Lower lobe of right lung (tissue), 2 donors: ENCODE measurements at places on chromosomes 6 and 20. TPM values are rescaled to one million over a fixed set of nuclear protein-coding genes. Genes with fewer than 3 reads are reported as not detected.

MYLK4 gene
- 0.56 TPM for total RNA-seq

BMP2 gene
- total RNA-seq = 12.4 TPM

ZKSCAN4 gene
- total RNA-seq = 6.2 TPM

C6orf163 gene
- 4.2 TPM for total RNA-seq

SLC16A10 gene
- total RNA-seq = 11.9 TPM

CALHM4 gene
- total RNA-seq = not detected

DEFB110 gene
- total RNA-seq = not detected

CBLN4 gene
- 1.2 TPM for total RNA-seq

SLC12A5 gene
- 1.2 TPM for total RNA-seq

NKAIN2 gene
- total RNA-seq = 0.12 TPM

ARHGAP40 gene
- total RNA-seq = 0.83 TPM

GRCh38 chr6:41135062-41135832, 18.9 kb downstream of the TREML1 start:
- DNase-seq = no peak
- no peaks in the 10 kb centered on the region for H3K4me1 ChIP-seq
- H3K27me3 ChIP-seq = no peaks in the 10 kb centered on the region
- H3K27ac ChIP-seq = no peak overlapping the region

- peaks cover 27% of the 10 kb centered on the region for H3K4me1 ChIP-seq
- no peak overlapping the region for H3K27ac ChIP-seq
- peak overlapping the region; percentile 77 for H3K4me3 ChIP-seq
- DNase-seq = no peak
These were observed 1.4 kb downstream of the MDGA1 start for GRCh38 chr6:37696220-37696840.

- no peak for DNase-seq
- H3K4me1 ChIP-seq = peaks cover 13% of the 10 kb centered on the region
- no peaks in the 10 kb centered on the region for H3K27me3 ChIP-seq
- no peak overlapping the region for H3K27ac ChIP-seq
These were observed 120.5 kb downstream of the MAP3K7 start for GRCh38 chr6:90466154-90466940.

DNA sequence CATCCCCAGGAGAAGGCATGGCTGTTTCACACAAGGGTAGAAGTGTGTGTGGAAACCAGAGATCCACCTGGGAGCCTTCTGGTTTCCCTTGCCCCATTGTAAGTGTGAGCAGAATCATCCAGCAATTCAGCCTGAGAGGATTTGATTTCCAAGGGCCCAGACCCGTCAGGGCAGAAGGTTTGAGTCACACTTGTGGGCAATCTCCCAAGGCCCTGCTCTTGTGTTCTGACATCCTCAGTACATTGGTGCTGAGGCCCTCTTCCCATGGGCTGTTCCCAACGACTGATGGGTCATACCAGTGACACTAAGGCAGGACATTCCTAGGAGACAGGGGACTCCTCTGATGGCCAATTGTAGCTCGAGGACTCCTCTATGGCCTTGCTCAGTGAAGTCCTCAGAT, 58.2 kb upstream of the POLR1H start:
- no peak overlapping the region for H3K27ac ChIP-seq
- no peak for DNase-seq
- H3K4me3 ChIP-seq = no peak overlapping the region
- H3K36me3 ChIP-seq = no peaks in the 10 kb centered on the region
- H3K4me1 ChIP-seq = peaks cover 14% of the 10 kb centered on the region

DNA sequence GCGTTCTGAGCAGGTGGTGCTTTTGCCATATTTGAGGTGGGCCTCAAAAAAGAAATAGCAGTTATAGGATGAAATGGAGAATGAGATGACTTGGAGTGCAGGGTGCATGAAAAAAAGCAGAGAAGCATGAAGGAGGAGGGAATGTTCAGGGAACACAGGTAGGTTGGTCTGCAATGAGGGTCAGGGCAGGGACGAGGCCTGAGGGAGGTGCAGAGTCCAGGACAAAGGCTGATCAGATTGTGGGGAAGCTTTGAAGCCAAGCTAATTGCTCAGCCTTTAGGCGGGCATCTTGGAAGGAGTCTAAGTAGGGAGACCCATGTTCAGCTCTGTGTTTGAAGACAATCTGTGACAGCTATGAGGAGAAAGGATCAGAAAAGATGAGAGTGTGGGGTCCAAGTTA, 12.0 kb downstream of the TRAM2 start:
- no peak overlapping the region for H3K4me3 ChIP-seq
- H3K27ac ChIP-seq = no peak overlapping the region
- no peak for DNase-seq
- H3K27me3 ChIP-seq = no peaks in the 10 kb centered on the region
- peaks cover 40% of the 10 kb centered on the region for H3K4me1 ChIP-seq

- H3K27me3 ChIP-seq = no peaks in the 10 kb centered on the region
- no peaks in the 10 kb centered on the region for H3K4me1 ChIP-seq
- no peak overlapping the region for H3K4me3 ChIP-seq
These were observed 76.5 kb upstream of the RGS17 start for GRCh38 chr6:153207617-153208016.

DNA sequence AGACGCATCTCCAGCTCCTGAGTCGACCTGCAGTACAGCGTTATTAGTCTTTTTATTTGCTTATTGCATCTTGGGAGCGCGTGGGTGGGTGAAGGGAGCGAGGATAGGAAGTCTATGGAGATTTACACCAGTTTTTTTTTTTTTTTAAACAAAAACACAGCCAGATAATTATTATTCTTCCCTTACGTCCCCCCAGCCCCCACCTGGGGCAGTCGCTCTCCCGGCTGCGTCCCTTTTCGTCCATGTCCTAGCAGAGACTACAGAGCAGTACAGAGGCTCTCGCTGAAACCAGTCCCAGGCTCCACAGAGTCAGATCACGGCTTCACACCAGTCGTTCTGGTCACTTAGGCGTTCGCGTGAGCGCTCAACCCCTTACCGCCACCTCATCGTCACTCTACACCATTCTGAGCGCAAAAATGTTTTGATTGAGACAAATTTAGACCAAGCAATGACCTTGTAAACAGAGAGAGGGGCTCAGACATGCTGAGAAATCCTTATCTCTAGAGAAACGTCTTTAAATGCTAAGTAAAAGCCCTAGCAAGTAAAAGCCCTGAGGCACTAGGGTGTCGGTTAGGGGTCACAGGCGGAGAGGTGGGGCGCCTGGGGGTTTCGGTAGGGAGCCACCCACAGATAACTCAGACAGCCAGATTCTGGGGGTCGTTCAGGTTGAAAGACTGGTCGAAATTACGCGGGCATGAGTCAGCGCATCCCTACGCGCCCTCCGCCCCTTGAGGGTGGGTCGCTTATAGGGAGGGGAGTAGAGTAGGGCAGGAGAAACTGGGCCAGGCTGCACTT, 975 bp upstream of the PPT2 start:
- H3K27ac ChIP-seq = peak overlapping the region; percentile 84
- peak; percentile 68 for DNase-seq
- peak overlapping the region; percentile 77 for H3K4me3 ChIP-seq
- peaks cover 39% of the 10 kb centered on the region for H3K27me3 ChIP-seq
- H3K4me1 ChIP-seq = peaks cover 27% of the 10 kb centered on the region

DNA sequence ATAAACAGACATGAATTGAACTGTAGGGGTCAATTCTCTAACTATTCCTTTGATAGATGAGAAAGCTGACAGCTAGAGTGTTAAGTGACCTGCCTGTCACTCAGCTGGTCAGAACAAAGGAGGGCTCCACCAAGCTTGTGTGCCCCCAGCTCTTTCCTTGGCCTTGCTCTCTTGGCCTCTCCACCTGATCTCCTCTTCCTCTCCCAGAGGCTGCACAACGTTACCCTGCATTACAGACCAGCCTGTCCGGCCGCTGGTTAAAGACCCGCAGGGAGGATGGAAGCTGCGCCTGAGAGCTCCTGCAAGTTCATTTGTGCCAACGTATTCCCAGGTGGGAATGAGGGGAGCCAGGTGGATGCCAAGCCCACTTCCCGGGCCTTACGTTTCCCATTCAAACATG, 22.5 kb downstream of the AGPAT4 start:
- no peaks in the 10 kb centered on the region for H3K36me3 ChIP-seq
- no peaks in the 10 kb centered on the region for H3K4me1 ChIP-seq
- DNase-seq = no peak
- no peaks in the 10 kb centered on the region for H3K27me3 ChIP-seq
- no peak overlapping the region for H3K27ac ChIP-seq
- no peak overlapping the region for H3K4me3 ChIP-seq

DNA sequence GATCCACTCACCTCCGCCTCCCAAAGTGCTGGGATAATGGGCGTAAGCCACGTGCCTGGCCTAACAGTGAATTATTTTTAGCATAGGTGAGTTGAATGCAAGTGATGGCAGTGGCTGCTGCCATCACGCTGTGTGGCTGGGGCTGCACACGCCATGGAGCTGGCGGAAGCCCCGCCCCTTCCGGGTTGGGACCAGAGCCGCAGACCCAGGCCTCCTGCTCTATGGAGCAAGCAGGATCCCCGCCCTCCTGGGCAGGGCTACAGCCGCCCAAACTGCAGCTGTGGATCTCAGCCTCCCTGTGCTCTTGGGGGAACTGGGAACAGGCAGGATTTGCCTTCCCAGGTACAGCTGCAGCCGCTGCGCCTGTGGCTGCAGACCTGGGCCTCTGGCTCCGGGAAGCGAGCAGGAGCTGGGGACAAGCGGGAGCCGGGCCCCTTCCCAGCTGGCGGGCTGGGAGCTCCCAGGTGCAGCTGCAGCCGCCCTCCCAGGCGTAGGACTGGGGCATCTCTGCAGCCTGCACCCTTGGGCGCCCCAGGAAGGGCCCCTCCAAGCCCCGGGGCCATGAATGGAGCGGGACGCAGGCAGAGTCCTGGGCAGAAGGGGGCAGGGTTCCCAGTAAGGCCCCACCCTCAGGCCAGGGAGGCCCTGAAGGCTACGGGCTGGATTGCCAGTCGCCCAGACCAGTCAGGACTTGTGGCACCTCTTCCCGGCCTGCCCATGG, 30.9 kb upstream of the SLA2 start:
- no peaks in the 10 kb centered on the region for H3K27me3 ChIP-seq
- no peak for DNase-seq
- H3K4me3 ChIP-seq = no peak overlapping the region
- no peak overlapping the region for H3K27ac ChIP-seq
- no peaks in the 10 kb centered on the region for H3K4me1 ChIP-seq

DNA sequence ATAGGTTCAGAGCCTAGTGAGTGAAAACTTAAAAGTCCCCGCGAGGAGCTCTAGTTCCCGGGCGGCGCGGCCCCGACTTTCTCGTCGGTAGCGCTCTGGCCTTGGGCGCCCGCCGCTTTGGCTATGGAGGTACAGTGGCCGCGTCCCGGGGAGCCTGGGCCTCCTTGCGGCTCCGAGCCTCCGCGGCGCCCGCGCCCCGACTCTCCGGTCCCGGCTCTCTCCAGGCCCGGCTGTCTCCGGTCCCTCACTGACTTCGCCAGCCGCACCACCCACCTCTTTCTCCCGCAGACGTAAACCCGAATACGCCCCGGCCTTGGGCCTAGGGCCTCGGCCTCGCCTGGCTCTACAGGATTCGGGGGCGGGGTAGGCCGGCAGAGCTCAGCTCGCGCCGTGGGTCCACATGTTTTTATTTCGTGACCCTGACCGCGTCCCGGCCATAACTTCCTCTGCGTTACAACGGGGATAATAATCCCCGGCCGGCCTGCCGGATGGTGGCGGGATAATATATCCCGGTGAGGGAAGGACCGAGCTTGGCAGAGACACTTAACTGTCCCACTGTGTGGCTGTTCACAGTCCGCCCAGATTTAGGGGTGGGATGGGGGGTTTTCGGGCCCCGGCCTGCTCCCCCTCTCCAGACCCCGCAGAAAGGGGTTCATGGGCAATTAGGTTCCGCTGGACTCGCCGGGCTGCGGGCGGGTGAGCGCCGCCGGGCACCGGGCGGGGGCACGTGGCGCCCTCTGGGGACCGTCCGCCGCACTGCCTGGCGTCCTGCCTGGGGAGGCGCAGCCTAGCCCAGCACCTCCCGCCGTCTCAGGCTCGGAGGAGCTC, 10.0 kb upstream of the TBX18 start:
- H3K4me3 ChIP-seq = peak overlapping the region; percentile 43
- peaks cover 17% of the 10 kb centered on the region for H3K4me1 ChIP-seq
- peak; percentile 50 for DNase-seq
- H3K27me3 ChIP-seq = peaks cover 75% of the 10 kb centered on the region
- H3K27ac ChIP-seq = no peak overlapping the region

DNA sequence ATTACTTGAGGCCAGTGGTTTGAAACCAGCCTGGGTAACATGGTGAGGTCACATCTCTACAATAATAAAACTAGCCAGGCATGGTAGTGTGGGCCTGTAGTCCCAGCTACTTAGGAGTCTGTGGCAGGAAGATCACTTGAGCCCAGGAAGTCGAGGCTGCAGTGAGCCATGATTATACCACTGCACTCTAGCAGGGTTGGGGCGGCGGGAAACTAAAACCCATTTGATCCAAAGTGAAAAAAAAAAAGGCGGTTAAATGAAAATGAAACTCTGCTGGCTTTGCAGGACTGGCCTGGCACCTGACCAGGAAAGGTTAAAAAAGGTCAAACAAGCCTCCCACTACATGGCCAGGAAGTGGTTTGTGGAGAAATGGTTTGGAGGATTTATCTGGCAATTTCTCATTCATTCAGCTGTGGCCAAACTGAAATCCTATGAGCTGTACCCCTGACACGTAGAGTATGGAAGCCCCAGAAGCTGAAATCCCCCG, 36.6 kb downstream of the MTRES1 start:
- DNase-seq = no peak
- no peaks in the 10 kb centered on the region for H3K36me3 ChIP-seq
- H3K27ac ChIP-seq = no peak overlapping the region
- no peak overlapping the region for H3K4me3 ChIP-seq
- no peaks in the 10 kb centered on the region for H3K27me3 ChIP-seq

GRCh38 chr6:141752677-141753076, 380.0 kb upstream of the GJE1 start:
- no peak overlapping the region for H3K4me3 ChIP-seq
- no peak for DNase-seq
- no peaks in the 10 kb centered on the region for H3K36me3 ChIP-seq

GRCh38 chr6:80357081-80357480, 250.6 kb downstream of the BCKDHB start:
- no peak overlapping the region for H3K27ac ChIP-seq
- DNase-seq = no peak
- H3K4me3 ChIP-seq = no peak overlapping the region
- H3K36me3 ChIP-seq = no peaks in the 10 kb centered on the region
- no peaks in the 10 kb centered on the region for H3K4me1 ChIP-seq

GRCh38 chr6:155660251-155660977, 204.8 kb upstream of the NOX3 start:
- H3K4me3 ChIP-seq = no peak overlapping the region
- H3K36me3 ChIP-seq = no peaks in the 10 kb centered on the region
- H3K27ac ChIP-seq = no peak overlapping the region
- DNase-seq = no peak

GRCh38 chr6:42249279-42249678, 31.6 kb upstream of the MRPS10 start:
- no peak overlapping the region for H3K4me3 ChIP-seq
- no peak overlapping the region for H3K27ac ChIP-seq
- peaks cover 18% of the 10 kb centered on the region for H3K36me3 ChIP-seq
- peaks cover 11% of the 10 kb centered on the region for H3K4me1 ChIP-seq

DNA sequence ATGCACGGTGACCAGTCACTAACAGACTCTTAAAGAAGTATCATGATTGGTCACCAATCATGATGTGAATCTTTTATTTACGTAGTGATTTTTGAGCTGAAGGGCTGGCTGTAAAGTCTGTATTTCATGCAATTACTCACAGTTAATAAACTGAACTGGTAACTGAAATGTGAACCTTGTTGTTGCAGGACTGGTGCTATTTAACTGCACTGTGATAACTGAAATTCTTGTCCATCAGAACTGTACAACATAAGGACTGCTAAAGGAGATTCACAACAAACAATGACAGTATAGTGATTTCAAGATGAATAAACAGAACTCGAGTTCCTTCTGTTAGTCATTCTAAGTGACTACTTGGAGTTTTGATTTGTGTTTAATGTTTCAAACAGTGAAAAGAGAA, 316.6 kb downstream of the TPBG start:
- no peak overlapping the region for H3K27ac ChIP-seq
- no peaks in the 10 kb centered on the region for H3K36me3 ChIP-seq
- H3K4me3 ChIP-seq = no peak overlapping the region
- H3K27me3 ChIP-seq = no peaks in the 10 kb centered on the region
- DNase-seq = no peak
